ENCODE measurements at places on chromosomes 2 and 18.
A peak's percentile ranks its signal among the peaks of the same experiment; 100 is the strongest.

DNA sequence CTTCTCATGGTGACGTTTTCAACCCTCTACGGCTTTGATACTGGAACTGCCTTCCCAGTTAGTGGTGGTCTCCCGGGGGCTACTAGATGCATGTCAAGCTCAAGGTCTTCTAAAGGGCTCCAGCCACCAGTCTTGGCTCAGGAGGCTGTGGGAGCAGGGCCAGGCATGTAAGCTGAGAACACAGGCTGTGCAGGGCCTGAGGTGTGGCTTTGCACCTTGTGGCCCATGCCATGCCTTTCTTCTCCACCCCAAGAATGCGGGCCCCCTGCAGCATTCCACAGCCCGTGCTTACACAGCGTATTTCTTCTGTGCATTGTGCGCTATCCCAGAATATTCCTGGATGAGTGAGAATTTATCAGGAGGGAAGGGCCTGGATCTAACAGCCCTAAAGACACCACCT lies 144.9 kb downstream of the SEPTIN10 start:
- no peak for DNase-seq

DNA sequence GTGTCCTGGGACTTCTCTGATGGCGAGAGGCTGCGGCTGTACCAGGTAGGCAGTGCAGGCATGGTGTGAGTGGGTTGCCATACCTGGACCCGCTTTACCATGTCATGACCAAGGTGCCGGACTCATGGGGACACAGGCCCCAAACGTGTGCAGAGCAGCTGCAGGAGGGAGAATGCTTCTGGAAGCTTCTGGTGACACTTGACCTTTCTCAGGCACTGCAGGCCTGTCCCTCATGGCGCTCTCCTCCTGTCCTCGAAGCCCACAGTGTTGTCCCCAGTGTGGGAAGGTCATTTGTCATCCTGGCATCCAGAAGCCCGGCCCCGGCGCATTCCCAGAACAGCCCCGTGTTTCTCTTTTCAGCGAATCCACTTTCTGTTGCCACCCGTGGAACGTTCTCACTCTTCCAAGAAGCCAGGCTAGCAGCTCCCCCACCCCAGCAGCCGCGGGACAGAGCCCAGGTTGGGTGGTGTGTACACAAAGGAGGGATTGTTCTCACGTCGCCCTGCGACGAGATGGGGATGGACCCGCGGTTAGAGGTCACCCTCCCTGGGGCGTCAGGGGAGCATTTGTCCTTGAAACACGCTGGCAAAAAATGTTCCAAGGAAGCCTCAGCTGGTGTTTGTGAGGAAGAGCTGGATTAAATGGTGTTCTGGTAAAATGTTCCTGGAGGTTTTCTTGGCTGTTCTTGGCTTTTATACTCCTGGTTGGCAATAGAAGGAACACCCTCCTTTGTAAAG lies 43.7 kb downstream of the SH3BP4 start:
- no peak for DNase-seq

GRCh38 chr2:9263428-9263827 lies 56.8 kb downstream of the ASAP2 start:
- DNase-seq, result no peak

- no peak for DNase-seq
These were observed 94.1 kb upstream of the LDLRAD4 start for GRCh38 chr18:13124411-13124810.

DNA sequence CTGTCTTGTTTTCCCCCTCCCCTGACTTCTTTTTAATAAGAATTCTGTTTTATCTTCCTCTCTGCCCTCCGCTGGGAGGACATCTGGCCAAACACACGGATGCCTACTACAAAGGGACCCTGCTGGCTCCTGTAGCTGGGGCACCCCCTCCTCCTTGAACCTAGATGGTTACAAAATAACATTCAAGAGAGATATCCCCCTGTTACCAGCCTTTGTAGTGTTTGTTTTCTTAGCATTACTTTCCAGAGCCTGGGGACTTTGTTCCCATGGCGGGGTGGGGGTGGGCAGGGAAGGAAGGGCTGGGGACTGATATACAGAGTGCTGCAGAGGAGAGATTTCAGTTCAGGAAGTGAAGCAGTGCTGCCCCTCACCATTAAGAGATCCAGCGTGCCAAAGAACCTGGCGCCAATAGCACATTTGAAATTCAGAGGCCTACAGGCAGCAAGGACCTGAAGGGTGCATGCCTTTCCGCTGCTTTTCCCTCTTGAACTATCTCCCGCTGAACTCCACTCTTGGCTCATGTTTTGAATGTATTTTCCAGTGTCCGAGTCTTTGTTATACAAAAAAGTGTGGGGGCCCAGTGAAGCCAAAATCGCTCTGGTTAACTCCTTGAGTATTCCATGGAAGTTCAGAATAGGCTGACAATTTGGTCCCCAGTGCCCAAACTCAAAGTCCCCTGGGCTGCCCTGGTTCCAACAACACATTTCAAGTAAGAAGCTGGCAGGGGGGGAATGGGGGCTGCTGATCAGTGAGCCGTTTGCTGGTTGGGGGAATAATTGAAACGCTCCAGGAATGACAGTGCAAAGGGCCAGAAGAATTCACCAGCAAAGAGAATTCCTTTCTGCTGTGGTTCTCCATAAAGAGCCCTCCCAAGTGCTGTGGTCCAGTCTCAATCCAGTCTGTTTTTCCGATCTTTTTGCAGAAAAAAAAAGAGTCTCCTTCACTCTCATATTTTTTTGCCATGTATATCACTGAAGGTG lies 94.8 kb upstream of the THOC1 start:
- DNase-seq, result peak; percentile 75

DNA sequence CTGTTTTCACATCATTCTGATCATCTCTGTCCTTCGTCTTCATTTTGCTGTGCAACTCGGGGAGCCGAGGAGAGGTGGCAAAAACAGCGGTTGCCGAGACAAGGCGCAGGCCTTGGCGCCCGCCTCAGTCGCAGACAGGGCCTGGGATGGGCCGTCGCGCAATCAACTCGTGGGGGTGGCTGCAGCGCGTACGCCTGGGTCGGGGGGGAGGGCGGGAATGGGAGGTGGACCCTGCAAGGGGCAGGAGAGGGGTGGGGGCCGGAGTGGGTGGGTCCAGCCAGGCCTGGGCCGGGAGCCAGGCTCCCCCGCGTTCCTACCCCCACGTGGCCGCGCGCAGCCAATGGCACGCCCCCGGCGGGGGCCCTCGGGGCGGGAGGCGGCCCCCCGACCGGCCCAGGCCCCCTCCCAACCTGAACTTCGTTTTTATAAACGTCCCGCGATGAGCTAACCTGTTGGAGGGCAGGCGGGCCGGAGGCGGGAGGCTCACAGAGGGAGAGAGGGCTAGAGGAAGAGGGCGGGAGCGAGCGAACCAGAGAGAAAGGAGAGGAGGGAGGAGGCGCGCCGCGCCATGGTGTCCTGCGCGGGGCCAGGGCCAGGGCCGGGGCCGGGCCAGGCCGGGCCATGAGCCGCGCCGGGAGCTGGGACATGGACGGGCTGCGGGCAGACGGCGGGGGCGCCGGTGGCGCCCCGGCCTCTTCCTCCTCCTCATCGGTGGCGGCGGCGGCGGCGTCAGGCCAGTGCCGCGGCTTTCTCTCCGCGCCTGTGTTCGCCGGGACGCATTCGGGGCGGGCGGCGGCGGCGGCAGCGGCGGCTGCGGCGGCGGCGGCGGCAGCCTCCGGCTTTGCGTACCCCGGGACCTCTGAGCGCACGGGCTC lies at the start of gene HOXD13:
TSS of gene HOXD13 (plus strand) at position 452 of the 875 bp plus-strand sequence. CDS start at position 622, 170 bp downstream.
- DNase-seq, result peak; percentile 85

DNA sequence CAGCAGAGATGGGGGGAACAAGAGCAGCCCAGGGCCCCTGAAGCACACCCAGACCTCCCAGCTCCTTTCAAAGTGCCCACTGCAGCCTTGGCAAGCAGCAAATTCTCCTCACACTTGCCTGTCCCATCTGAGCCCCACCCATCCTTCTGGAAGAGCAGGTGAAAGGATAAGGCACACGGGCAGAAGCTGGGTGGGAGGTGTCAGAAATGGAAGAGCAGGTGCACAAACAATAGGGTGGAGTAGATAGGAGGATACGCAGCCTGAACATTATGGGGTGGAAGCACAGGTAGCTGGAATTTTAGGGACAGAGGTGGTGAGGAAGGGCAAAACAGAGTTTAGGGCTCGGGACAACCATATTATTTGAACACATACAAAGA lies 69.2 kb downstream of the TNS1 start:
- no peak for DNase-seq

DNA sequence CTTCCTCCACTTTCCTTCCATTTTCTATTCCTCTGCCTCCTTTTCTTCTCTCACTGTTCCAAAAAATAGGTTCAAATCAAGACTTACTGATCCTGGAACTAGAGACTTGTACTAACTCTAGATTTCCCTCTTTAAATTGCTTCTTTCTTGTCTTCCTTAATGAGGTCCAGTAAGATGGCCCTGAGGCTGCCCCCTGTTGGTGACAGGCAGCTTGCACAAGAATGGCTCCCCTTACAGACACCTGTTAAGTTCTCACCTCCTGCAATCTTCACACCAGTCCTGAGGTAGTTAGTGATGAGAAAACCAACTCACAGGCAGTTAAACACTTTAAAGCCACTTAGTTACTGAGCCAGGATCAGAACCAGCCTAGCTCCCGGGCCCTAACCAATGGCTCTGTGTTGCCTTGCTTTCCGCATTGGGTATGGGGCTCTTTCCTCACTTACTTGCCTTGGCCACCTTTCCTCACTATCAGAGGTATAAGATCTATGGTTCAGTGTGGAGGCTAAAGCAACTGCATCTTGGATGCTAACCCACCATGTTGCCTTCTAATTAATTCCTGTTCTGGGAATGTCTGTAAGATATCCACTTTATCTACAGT lies 130.6 kb downstream of the AKAIN1 start:
- no peak for DNase-seq

GRCh38 chr18:73283032-73283431 lies 415.2 kb upstream of the NETO1 start:
- no peak for DNase-seq

- DNase-seq, result no peak
These were observed 399.3 kb downstream of the LRATD1 start for GRCh38 chr2:15031745-15032240.

GRCh38 chr18:50374220-50374752 lies 560 bp upstream of the SKA1 start:
- DNase-seq, result no peak

DNA sequence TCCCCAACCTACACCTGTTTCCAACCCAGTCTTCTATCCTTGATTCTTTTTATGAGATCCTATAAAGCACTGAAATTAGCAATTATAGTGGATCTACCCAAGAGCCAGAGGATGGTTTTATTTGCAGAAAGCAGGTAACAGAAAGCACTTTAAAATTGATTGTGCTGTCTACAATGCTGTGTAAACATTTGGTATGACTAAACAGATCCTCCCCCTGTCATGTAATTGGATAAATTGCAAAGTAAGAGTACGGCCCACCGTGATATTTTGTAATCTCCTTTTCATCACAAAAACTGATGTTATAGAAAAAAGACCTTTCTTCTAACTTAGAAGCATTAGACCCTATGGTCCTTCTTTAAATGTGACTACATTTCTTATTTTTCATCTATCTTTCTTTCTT lies 11.3 kb upstream of the PPP3R1 start:
- no peak for DNase-seq

DNA sequence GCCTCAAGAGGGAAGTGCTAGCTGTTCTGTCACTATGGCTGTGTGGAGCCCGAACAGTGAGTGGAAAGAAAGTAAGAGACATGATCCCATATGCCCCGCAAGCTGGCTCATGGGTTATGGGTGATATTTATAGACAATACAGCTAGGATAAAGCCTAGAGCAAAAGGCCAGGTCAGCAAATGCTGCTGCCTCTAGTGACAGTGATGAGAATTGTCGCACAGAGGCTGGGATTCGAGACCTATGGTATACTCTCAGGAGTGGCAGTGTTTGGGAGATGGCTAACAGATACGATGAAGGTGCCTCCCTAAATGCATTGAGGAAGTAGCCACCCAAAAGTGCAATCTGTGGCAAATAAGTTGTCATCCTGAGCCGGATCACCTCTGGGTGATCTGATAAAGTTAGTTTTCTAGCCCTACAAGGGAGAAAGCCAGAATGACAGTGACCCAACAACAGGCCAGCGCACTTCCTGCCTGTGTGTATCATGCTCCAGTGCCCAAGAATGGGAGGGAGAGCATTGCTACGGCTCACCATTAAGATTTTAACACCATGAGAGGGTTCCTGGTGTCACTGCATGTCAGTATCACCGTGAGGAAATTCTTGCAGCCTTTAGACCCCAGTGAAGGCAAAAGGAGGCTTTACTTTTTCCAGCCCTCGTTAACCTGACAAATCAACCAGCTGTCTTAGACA lies 92.2 kb upstream of the TGFA start:
- DNase-seq, result no peak

GRCh38 chr2:177501186-177501585 lies 108.6 kb downstream of the AGPS start:
- DNase-seq, result no peak

DNA sequence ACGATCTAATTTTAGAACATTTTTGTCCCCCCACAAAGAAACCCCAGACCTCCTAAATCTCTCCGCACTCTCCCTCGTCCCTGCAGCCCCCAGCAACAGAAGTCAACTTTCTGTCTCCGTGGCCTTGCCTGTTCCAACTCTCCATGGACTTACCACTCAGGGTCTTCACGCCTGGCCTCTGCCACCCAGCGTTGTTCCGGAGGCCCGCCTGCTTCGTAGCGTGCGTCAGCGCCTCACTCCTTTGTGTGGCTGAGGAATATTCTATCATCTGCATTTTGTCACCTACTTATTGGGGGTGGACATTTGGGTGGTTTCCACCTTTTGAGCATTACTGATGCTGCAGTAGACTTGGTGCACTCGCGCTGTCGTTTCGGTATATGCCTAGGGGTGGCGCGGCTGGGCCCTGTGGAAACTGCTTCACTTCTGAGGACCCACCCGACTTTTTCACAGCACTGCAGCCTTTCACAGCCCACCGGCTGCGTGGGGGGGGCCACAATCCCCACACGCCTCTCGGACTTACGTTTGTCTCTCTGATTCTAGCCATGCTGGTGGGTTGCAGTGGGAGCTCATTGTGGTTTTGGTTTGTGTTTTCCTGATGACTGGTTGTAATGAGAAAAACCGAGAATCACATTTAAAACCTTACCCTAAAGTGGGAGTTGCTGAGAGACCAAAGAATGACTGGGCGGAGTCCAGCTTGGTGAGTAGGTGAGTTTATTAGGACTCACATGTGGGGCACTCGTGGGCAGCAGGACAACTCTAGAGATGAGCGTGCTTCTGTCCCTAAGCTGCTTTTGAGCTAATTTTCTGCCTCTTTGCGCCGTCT lies 1.4 kb upstream of the HSBP1L1 start:
- no peak for DNase-seq

GRCh38 chr2:102226171-102226570 lies 39.3 kb downstream of the IL1RL2 start:
- DNase-seq, result no peak

DNA sequence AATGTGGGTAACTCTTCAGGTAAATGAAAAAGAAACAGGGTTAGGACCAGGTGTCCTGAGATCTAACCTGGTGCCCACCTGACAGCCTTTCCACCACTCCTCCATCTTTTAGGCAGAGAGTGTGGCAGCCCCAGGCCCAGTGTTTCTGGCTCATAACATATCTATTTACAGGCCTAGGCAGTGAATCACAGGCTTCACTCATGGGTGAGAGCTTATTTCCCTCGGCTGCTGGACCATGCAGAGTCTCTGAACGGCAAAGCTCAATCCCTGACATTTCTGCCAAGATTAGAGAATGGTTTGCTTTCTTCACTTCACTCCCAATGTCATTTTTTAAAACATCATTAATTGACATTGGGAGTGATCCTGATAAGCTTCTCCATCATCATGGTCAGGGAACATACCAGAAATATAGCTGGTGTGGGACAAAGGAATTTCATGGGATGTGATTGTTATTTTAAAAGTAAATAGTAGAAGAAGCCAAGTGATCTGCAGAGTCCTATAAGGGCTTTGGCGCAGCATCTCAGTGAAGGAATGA lies 323.9 kb downstream of the SETBP1 start:
- DNase-seq, result no peak

Measured in left forelimb (tissue), 1 donor.